ENCODE measurements at places on chromosomes 3 and 15.

- no peak for DNase-seq
These were observed 308.7 kb downstream of the CHST2 start for GRCh38 chr3:143428294-143428693.

- DNase-seq: no peak
These were observed 40.9 kb upstream of the HERC1 start for GRCh38 chr15:63874616-63875015.

GRCh38 chr3:15812183-15812582 is 14.4 kb upstream of the ANKRD28 start:
- DNase-seq: no peak

DNA sequence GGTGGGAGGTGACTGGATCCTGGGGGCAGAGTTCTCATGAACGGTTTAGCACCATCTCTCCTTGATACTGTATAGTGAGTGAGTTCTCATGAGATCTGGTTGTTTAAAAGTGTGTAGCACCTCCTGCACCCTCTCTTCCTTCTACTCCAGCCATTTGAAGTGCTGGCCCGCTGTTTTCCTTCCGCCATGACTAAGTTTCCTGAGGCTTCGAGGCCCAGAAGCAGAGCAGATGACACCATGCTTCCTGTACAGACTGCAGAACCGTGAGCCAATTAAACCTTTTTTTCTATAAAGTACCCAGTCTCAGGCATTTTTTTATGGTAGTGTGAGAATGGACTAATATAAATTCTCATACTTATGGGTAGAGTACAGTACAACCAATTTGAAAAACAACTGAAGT is 123.6 kb upstream of the BHLHE40 start:
- no peak for DNase-seq

- no peak for DNase-seq
These were observed 22.9 kb downstream of the CLSTN2 start for GRCh38 chr3:139957844-139958243.

Measured in Right ventricle myocardium superior (tissue), 1 donor.